Right ventricle myocardium superior (tissue), 1 donor: ENCODE measurements at places on chromosomes 1 and 21. TPM values are rescaled to one million over a fixed set of nuclear protein-coding genes. Genes with fewer than 3 reads are reported as not detected.

DNA sequence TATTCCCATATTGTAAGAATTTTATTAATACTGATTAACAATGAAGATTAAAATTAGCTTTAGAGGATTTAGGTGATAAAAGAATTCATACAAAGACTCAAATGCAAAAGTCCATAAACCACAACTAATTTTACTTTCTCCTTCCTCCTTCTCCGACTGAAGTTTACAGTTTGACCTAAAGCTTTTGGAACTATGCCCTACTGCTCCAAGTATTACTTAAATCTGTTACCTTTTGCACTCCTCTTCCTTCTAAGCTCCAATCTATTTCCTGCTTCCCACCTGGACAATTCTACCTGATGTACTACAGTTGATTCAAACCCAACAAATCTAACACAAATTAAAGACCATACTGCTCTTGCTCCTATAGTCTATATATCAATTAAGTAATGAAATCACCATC lies 36.3 kb downstream of the ANKRD13C start:
- no peak for DNase-seq

Gene CCDC181
- 0.56 TPM for total RNA-seq

DNA sequence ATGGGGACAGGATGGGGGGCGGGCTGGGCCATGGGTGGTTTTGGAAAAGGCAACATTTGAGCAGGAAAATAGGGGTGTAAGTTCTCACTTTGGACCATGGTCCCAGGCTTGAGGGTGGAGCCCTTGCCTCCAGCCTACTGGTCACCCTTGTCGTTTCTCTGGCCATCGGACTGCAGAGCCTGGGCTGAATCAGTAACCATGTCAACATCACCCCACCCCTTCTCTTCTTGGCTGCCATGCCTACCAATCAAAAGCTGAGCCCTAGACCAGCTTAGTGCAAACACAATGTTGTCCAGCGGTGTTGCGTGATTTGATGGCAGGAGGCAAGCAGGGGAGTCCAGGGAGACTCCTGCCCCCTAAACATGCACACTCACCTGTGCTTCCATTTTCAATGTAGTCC lies 231.0 kb upstream of the KAZN start:
- DNase-seq = no peak

DNA sequence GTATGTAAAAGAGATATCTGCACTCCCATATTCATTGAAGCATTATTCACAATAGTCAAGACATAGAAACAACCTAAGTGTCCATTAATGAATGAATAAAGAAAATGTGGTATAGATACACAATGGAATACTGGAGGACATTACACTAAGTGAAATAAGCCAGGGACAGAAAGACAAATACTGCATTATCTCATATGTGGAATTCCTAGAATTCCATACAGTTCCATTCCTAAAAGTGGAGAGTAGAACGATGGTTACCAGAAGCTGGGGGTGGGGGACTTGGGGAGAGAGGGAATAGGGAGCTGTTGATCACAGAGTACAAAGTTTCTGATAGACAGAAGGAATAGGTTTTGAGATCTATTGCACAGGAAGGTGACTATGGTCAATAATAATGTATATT lies 7.4 kb downstream of the TMED5 start:
- no peak for DNase-seq

Gene MSH4
- 0.35 TPM for total RNA-seq
